Activated T-cell treated with anti-CD3 and anti-CD28 coated beads for 48 hours (primary cell): ENCODE measurements at places on chromosomes 1 and 21.

- DNase-seq, result no peak
Observed at GRCh38 chr1:202317941-202318925, 23.5 kb downstream of the UBE2T start.

DNA sequence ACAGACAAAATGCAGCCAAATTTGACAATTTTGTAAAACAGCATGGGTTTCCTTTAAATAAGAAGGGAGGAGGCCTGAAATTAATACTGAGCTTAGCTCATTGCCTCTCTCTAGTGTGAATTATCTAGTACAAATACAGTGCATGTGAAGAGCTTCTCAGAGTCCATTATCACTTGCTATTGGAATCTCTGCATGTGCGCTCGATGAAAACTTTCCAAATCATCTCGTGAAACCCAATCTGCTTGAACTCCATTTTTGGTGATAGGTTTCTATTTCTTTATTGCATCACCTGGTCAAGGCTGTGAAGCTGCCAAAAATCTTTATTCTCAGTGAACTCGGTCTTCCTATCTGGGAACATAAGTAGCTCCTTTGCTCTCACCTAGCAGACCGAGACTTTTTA is 49.5 kb upstream of the LYPLAL1 start:
- no peak for DNase-seq

GRCh38 chr1:192485692-192486436 is 89.7 kb upstream of the RGS1 start:
- no peak for DNase-seq

- DNase-seq, result no peak
Observed at GRCh38 chr1:48077795-48078222, 80.6 kb upstream of the TRABD2B start.

GRCh38 chr1:38125016-38125415 is 78.4 kb upstream of the POU3F1 start:
- DNase-seq, result no peak

DNA sequence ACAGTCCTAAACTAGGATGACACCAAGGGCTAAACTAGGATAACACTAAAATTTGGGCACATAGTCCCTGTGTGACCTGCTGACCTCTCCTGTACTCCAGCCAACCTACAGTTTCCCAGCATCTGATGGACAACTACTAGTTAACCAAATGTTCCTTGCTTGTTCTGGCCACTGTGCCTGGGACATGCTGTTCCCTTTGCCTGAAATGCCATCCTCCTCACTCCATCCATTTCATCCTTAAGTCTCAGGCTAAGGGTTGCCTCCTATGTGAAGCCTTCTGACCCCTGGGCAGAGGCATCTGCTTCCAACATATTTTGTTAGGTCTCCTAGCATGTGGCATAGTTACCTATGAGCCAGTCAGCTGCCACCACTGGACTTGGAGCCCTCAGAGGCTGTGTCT is 204.9 kb upstream of the JUN start:
- DNase-seq, result no peak

DNA sequence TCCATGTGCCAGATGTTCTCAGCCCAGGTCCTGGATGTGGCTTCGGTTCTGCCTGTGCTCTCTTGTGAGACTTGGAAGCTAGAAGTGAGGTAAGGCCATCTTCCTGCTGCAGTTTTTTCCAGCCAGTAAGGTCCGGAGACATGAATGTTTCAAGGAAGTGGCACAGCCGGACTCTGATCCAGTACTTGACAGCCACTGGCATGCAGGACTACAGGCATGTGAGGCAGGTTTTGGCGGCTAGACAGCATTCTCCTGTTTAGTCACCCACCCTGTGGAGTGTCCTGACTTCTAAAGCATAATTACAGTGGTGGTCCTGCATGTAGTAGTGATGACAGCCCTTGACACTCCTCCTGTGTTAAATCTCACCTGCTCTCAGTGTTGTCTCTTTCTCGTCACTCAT is 72.3 kb downstream of the TNFSF4 start:
- DNase-seq, result no peak

DNA sequence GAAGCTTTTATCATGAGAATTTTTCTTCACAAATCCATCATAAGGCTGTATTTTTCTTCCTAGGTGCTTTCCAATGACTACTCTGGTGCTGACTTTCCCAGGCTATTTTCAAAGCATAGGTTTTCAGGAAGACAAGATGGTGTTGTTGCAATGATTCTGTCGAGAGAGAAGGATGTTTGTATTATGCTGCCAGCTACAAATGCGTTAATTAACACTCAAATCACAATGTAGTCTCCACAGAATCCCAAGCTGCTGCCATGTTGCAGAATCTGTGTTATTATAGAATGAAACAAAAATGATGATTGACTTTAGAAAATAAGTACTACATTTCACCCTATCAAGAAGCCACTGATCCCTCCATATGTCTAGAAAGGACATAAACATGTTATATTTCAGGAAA is 179.5 kb upstream of the MAP1LC3C start:
- DNase-seq, result no peak

DNA sequence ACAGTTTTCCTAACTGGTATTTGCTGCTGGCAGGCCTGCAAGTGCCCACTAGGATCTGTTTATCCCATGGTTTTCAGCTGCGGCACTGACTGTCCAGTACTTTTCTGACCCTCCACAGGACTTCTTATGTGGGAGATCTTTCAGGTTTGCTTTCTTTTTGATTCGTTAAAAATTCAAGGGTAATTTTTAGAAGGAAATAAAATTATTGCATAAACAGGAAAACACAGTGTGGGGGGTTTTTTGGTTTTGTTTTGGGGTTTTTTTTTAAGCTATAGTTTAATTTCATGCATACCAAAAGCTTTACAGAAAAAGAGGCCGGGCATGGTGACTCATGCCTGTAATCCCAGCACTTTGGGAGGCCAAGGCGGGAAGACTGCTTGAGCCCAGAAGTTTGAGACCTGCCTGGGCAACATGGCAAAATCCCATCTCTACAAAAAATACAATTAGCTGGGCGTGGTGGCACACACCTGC is 3.6 kb downstream of the NIBAN1 start:
- DNase-seq, result no peak

- no peak for DNase-seq
Observed at GRCh38 chr1:32725615-32725982, 23.0 kb upstream of the SYNC start.

DNA sequence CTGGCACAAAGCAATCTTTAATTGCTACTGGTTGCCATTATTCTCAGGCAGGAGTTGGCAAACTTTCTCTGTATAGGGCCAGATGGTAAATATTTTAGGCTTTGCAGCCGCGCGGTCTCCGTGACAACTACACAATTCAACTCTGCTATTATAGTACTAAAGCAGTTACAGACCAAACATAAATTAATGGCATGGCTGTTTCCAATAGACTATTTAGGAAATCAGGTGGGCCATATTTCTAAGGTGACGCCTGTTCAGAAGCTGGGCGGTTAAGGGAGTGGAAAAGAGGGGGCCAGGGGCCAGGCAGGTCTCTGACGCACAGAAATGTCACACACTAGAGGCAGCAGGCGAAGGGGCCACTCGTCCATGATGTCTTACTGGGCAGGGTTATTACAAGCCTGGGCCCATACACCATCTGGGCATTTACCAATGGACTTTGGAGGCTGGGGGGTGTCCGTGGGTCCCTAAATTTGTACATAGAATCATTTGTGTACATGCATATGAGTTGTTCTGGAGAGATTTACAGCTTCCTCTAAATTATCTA is 80.1 kb downstream of the STUM start:
- no peak for DNase-seq

- DNase-seq, result no peak
Observed at GRCh38 chr1:187691439-187691838, 862.7 kb downstream of the PLA2G4A start.

DNA sequence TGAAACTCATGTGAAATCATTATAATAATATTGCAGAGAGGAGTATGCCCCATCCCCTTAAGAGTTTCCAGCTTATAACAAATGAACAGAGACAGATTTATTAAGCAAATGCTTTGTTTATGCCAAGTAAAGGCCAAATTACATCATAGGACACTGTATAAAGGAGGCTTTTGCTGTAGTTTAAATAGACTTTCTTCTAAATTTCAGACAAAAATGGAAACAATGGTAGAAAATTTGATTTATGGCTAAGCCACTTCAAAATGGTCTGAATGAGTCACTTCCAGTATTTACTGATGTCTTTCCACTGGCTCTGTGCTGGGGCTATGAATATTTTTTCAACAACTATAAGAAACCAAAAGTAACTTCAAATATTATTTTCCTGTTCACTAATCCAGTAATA is 81.1 kb upstream of the ST6GALNAC5 start:
- DNase-seq, result no peak

DNA sequence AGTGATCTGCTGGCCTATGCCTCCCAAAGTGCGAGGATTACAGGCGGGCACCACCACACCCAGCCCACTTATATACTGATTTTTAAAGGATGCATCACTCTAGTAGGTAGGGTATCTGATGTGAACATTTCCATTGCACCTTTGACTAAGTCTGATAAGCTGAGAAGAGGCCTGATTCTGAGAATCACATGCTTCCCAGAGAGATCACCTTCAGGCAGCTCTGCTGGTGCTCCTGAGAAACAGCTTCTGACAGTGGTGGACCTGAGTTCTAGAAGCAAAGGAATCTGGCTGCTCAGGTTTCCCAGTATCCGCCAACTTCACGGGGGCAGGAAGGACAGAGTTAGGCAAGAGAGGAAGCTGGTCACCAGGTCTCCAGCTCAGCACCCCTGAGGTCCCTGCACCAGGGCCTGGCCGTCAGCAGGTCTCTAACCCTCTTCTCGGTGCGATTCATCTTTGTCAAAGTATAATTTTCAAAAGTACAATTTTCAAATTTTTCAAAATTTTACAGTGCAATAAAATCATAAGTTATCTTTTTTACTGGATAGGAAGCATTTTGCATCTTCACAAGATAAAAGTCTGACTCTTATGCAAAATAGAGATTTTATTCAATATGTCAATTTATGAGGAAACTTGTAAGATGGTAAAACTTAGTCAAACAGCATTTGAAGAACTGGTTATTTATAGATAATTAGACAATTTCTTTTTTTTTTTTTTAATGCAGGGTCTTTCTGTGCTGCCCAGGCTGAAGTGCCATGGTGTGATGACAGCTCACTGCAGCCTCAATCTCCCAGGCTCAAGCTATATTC is 25.8 kb upstream of the MPZL1 start:
- no peak for DNase-seq

DNA sequence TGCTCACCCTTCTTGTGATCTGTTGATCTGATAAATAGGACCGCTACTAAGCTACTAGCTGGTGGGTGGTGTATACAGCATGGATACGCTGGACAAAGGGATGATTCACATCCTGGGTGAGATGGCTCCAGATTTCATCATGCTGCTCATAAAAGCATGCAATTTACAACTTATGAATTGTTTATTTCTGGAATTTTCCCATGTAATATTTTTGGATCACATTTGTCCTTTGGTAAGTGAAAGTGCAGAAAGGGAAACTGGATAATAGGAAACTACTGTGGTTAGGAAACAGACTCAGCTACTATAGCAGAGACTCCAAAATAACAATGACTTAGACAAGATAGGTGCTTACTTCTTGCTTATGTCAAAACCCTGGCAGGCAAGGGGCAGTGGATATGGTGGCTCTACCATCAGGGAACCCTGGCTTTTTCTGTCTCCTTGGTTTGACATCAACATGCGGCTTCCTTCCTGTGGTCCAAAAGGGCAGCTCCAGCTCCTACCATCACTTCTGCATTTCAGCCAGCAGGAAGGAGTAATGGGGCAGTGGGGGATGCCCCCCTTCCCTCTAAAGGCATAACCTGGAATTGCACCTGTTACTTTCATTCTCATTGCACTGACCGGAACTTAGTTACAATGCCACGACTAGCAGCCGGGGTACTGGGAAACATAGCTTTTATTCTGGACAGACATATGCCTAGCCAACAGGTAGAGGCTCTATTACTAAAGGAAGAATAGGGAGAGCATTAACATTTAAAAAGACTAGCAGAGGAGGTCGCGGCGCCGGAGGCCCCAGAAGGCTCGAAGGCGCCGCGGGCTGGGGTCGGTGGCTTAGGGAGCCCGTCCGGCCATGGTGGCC is 13.8 kb upstream of the AK2 start:
- no peak for DNase-seq

DNA sequence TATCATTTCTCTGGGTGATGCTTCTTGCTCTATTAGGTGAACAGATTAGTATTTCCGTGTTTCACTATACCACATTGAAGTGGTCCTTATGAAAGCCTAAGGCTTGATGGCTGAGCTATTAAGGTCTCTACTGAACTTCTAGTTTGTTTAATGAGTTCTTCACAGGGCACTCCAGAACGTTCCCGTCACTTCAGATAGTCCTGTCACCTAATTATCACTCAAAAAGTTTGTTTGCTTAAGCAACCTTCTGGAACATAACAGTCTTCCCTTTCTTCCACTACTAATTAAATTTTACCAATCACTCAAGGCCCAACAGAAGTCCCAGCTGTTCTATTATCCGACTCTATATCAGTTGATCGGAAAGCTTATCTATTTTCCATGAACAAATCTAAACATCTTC is 104.6 kb upstream of the ZC3H11B start:
- DNase-seq, result no peak

GRCh38 chr1:186002406-186002805 is 268.2 kb downstream of the HMCN1 start:
- no peak for DNase-seq

GRCh38 chr21:19535356-19535755 is 1131.8 kb upstream of the TMPRSS15 start:
- DNase-seq, result no peak

- no peak for DNase-seq
Observed at GRCh38 chr1:28298438-28298837, 30.4 kb upstream of the MED18 start.

DNA sequence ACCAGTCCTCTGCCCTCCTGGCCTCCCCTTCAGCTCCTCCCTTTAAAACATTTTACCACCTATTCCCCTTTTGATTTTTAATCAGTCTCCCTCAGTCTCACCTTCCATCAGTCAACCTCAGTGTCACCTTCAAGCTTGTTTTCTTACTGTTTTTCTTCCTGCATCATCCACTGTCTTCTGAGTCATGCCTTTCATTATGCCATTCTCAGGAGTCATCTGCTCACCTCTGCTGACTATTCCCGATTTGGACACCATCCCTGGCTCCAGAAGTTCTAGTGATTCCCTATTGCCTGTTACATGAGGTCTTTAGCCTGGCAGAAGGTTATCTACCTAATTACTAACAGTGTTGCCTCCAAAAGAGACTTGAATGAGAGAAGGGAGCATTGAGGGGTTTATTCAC is 23.9 kb downstream of the NFASC start:
- no peak for DNase-seq

- no peak for DNase-seq
Observed at GRCh38 chr1:187854457-187854856, 1025.7 kb downstream of the PLA2G4A start.

- DNase-seq, result no peak
Observed at GRCh38 chr1:156135930-156136871, 17.2 kb upstream of the SEMA4A start.

GRCh38 chr1:70364439-70364838 is 9.9 kb upstream of the ANKRD13C start:
- no peak for DNase-seq

- DNase-seq, result no peak
Observed at GRCh38 chr1:219151467-219151866, 22.2 kb upstream of the LYPLAL1 start.
